Uterine smooth muscle cell (primary cell): ENCODE measurements at places on chromosomes 4 and X. TPM values are rescaled to one million over a fixed set of nuclear protein-coding genes. Genes with fewer than 3 reads are reported as not detected.

Gene GPRASP1
- total RNA-seq = 4.1 and 8.6 TPM in 2 replicates

Gene FREM3
- under 0.01 TPM in 1 of 2 replicates, not detected in the other for total RNA-seq

Gene TCEAL7
- 44.3 and 50.5 TPM in 2 replicates for total RNA-seq

Gene TCEAL5
- total RNA-seq = not detected in 2 replicates

Gene CT45A1
- not detected in 2 replicates for total RNA-seq

Gene H2BW2
- not detected in 2 replicates for total RNA-seq

Gene TMEM164
- total RNA-seq = 11.5 and 32.6 TPM in 2 replicates

Gene NKX6-1
- under 0.01 and 0.11 TPM in 2 replicates for total RNA-seq

Gene EXOC1L
- total RNA-seq = not detected in 2 replicates

Gene SMR3B
- not detected in 2 replicates for total RNA-seq

Gene SHISA3
- 0.12 and 0.22 TPM in 2 replicates for total RNA-seq

Gene MAGEC3
- not detected in 2 replicates for total RNA-seq

Gene TKTL1
- total RNA-seq = not detected in 2 replicates

Gene FGF2
- total RNA-seq = 40.9 and 125 TPM in 2 replicates

Gene XKRX
- under 0.01 TPM in 2 replicates for total RNA-seq

Gene TLR7
- under 0.01 TPM in 1 of 2 replicates, not detected in the other for total RNA-seq

Gene CT45A8
- total RNA-seq = not detected in 2 replicates

Gene ZBED1
- total RNA-seq = 35.2 and 35.3 TPM in 2 replicates

Gene ANKRD50
- total RNA-seq = 29.0 and 30.2 TPM in 2 replicates

Gene CTPS2
- total RNA-seq = 10.0 and 15.4 TPM in 2 replicates

Gene RHOXF2
- total RNA-seq = not detected in 2 replicates

Gene ARR3
- not detected in 2 replicates for total RNA-seq

Gene PABPC4L
- total RNA-seq = 2.1 and 4.2 TPM in 2 replicates

Gene MTMR8
- 0.11 and 0.37 TPM in 2 replicates for total RNA-seq

Gene ENAM
- under 0.01 TPM in 1 of 2 replicates, not detected in the other for total RNA-seq

Gene ASIC5
- total RNA-seq = not detected in 2 replicates

Gene ARHGEF6
- 9.4 and 12.5 TPM in 2 replicates for total RNA-seq

Gene VCX3B
- total RNA-seq = not detected in 2 replicates

Gene PCDH11X
- under 0.01 TPM in 1 of 2 replicates, not detected in the other for total RNA-seq

Gene NUDT10
- 6.2 and 6.3 TPM in 2 replicates for total RNA-seq

Gene TAF1
- 63.2 and 68.9 TPM in 2 replicates for total RNA-seq

Gene CXCL6
- total RNA-seq = 0.77 and 1.1 TPM in 2 replicates

Gene SRD5A3
- 7.5 and 8.1 TPM in 2 replicates for total RNA-seq

Gene FMR1NB
- total RNA-seq = not detected in 2 replicates

Gene ARHGAP6
- 2.7 and 5.2 TPM in 2 replicates for total RNA-seq

Gene XAGE2
- total RNA-seq = not detected in 2 replicates

Gene DGAT2L6
- not detected in 2 replicates for total RNA-seq

Gene HPRT1
- total RNA-seq = 26.0 and 34.2 TPM in 2 replicates

Gene IL13RA2
- total RNA-seq = 100 and 137 TPM in 2 replicates

Gene LEF1
- total RNA-seq = 0.25 and 0.33 TPM in 2 replicates

Gene FSTL5
- total RNA-seq = under 0.01 and 0.50 TPM in 2 replicates

Gene MAGEA4
- total RNA-seq = not detected in 2 replicates

Gene LRIT3
- total RNA-seq = under 0.01 and 0.11 TPM in 2 replicates

Gene DDIT4L
- 9.2 and 11.3 TPM in 2 replicates for total RNA-seq

Gene CXCL11
- 0.22 TPM in 1 of 2 replicates, not detected in the other for total RNA-seq

Gene CXCL5
- 0.25 and 0.44 TPM in 2 replicates for total RNA-seq

Gene SPATA4
- total RNA-seq = 0.37 and 0.44 TPM in 2 replicates

Gene SLC9B2
- total RNA-seq = 15.4 and 25.2 TPM in 2 replicates

Gene BEX5
- total RNA-seq = 0.33 and 0.37 TPM in 2 replicates

Gene ZBTB49
- total RNA-seq = 4.1 and 7.0 TPM in 2 replicates

Gene FAT4
- total RNA-seq = 6.6 and 9.9 TPM in 2 replicates

Gene COL25A1
- 0.11 and 1.6 TPM in 2 replicates for total RNA-seq

Gene CT45A3
- total RNA-seq = not detected in 2 replicates

Gene LIN54
- total RNA-seq = 18.4 and 31.9 TPM in 2 replicates

Gene RAB41
- not detected in 2 replicates for total RNA-seq

Gene CNKSR2
- total RNA-seq = 1.1 and 2.4 TPM in 2 replicates

Gene SSX1
- not detected in 2 replicates for total RNA-seq

Gene NIPAL1
- 0.25 and 1.2 TPM in 2 replicates for total RNA-seq
